ENCODE measurements at places on chromosomes 16 and 17.

GRCh38 chr17:22270381-22270780 is 578.1 kb downstream of the KCNJ18 start:
- no peak for DNase-seq

- no peak for DNase-seq
These were observed 16.4 kb upstream of the SLC16A11 start for GRCh38 chr17:7060165-7060891.

DNA sequence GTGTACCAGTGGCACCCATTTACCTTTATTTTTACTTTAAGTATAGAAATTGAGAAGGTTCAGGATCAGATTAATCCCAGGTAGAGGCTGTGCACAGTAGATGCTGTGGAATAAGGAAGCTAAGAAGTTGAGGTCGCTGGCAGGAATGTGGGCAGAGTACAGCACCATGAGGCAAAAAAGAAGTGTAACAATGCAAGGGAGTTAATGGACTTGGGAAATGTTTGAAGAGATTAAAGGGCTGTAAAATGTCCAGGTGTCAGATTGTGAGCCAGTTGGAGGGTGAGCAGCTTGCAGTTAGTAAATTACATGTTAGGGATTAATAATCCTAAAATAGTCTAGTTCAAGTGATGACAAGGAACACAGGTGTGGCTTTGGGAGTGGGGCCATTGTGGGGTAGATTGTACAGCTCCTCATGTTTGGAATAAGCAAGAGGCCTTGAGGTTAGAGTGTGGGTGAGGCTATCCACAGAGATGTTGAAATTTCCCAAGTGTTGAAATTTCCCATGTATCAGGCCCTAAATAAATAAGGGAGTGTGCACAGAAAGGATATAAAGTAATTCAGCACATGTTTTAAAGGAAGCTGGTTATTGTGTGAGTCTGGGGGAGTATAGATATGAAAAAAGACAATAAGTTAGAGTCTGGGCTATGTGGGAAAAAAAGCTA is 21.5 kb downstream of the TAT start:
- DNase-seq, result no peak

- DNase-seq, result no peak
These were observed 18.1 kb downstream of the SDK2 start for GRCh38 chr17:73625991-73626673.

- DNase-seq, result no peak
These were observed 57.4 kb upstream of the TEKT3 start for GRCh38 chr17:15398736-15399331.

- no peak for DNase-seq
These were observed 30.8 kb downstream of the FANCA start for GRCh38 chr16:89785523-89786155.

- no peak for DNase-seq
These were observed 13.9 kb upstream of the CLEC18C start for GRCh38 chr16:70159355-70160348.

GRCh38 chr17:7436556-7437368 is 1.5 kb downstream of the TMEM102 start:
- no peak for DNase-seq

DNA sequence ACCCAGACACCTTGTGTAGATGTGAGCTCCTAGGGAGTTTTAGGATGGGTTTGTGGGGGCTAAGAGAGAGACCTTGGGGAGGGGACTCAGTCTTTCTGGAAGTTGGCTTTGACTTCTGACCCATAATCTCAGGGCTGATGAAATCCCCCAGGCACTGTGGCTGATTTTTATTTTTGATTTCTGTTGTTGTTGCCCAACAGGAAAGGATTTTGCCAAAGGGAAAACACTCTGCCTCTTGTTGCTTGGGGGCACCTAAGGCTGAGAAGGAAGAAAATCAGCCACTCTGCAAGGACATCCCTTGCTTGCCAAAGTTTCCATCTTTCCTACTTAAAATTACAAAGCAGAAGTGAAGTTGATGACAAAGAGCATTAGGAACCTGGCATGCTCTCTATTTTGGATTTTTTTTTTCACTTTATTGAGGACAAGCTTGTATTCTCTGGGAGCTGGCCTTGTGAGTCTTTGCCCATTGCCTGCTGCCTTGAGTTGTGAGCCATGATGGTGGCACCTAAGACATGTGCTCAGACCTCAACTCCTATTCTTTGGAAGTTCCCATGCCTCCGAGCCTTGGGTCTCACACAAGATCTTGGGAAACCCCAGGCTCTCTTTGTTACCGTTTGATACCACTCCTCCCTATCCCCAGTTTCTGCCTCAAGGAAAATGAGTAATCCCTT is 3.2 kb upstream of the C1QTNF1 start:
- DNase-seq, result no peak

GRCh38 chr16:75101635-75102034 is 14.9 kb downstream of the LDHD start:
- no peak for DNase-seq

DNA sequence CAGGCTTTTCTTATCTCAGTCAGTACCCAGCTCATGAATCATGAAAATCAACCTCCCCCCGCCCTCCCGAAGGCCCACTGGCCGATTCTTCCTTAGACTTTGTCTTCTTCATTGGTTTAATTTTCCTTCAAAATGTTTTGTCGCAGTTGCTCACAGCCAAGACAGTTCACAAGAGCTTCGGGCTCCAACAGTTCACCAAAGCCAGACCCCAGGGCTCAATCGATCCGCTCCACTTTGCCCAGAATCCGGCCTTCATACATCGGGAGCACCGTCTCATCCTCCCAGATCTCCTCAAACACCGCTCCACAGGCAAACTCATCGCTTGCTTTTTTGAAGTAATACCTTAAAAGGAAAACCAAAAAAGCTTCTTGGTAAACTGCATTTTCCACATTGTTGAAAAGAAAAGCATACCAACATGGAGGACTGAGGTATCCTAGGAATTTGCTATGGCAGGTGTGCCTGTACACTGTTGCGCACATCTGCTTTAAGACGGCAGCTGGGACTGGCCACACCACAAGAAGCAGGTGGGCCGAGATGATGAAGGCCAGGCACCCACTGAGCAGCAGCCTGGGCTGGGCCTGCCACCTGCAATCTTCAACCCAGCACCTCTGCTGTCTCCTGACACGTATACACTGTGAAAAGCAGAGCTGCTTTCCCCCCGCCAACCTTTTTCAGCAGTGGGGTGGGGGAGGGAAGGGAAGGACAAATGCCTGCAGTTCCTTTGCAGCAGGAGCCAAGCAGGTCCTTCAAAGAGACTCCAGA is 31.5 kb downstream of the AXIN2 start:
- DNase-seq, result no peak

DNA sequence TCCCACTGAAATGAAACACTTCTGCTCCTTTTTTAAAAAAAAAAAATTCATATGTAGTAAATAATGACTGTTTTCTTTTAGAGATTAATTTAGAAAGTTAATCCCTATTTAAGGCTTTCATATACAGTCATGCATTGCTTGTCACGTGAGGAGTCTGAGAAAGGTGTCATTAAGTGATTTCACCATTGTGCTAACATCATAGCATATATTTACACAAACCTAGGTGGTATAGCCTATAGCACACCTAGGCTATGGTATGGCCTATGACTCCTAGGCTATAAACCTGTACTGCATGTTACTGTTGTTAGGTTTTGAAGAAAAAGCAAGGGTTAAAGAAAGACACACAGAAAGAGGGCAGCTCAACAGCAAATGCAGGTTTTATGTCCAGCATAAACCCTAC is 13.7 kb downstream of the PPY start:
- no peak for DNase-seq

DNA sequence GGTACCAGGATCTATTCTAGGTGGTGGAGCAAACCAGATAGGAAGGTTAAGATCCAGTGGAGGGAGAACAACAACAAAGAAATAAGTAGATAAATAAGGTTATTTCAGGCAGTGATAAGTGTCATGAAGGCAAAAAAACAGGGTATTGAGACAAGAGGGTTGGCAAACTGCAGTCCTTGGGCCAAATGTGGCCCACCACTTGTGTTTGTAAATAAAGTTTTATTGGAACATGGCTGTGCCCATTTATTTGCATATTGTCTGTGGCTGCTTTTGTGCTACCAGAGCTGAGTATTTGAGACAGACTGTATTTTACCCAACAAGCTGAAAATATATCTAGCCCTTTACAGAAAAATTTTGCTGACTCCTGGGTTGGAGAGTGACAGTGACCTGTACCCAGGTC is 361.3 kb downstream of the XYLT1 start:
- no peak for DNase-seq

GRCh38 chr17:62859146-62859545 is 51.0 kb upstream of the MARCHF10 start:
- DNase-seq, result no peak
